Activated CD4-positive, alpha-beta T cell treated with anti-CD3 and anti-CD28 coated beads, Interleukin-2, amount 10 ng/mL, durations not matched to agents 24 days and 14 days (primary cell): ENCODE measurements at places on chromosomes 2 and 18.
A peak's percentile ranks its signal among the peaks of the same experiment; 100 is the strongest.

- H3K27me3 ChIP-seq = peaks cover 10% of the 10 kb centered on the region
- no peaks in the 10 kb centered on the region for H3K36me3 ChIP-seq
- H3K4me1 ChIP-seq = peaks cover 4% of the 10 kb centered on the region
- H3K4me3 ChIP-seq = no peak overlapping the region
- peak overlapping the region; percentile 35 for H3K27ac ChIP-seq
Observed at GRCh38 chr2:171574149-171574795, 52.0 kb downstream of the CYBRD1 start.

GRCh38 chr2:31008561-31009114 is 129.6 kb downstream of the GALNT14 start:
- DNase-seq = no peak
- peaks cover 7% of the 10 kb centered on the region for H3K27me3 ChIP-seq
- no peak overlapping the region for H3K4me3 ChIP-seq
- H3K36me3 ChIP-seq = no peaks in the 10 kb centered on the region
- H3K4me1 ChIP-seq = no peaks in the 10 kb centered on the region

DNA sequence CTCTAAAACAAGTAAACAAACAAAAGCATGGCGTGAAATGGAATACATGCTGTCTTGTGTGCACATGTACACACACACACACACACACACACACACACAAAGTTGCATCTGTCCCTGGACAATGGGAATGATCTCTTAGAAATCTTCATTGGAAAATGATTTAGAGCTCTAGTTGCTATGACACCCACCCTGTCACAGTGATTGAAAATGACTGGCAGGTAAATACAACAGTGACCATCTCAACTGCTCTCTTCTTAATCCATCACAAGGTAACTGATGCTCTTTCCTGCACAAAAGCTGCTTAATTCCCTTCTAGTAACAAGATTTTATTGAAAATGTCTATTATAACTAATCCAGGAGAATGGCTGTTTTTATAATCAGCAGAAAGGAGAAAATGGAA is 1011.7 kb upstream of the GYPC start:
- H3K36me3 ChIP-seq = no peaks in the 10 kb centered on the region
- no peaks in the 10 kb centered on the region for H3K4me1 ChIP-seq
- H3K27ac ChIP-seq = no peak overlapping the region

DNA sequence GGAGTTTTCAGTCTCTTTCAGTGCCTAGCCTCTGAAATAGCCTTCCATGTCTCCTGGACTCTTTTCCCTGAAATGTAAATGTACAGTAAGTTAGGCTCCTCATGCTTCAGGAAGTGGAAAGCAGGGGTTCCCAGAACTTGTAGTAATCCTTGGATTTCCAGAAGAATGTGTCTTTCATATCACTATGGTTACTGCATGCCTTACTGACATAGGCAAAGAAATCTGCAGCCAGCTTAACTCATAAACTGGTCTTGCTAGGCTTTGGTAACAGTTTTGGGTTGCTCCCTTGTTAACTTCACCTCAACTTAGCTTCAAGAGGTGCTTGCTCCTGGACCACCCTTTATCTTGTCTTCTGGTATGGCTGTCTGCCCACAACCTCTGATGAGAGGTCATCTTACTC is 686.8 kb upstream of the DDX18 start:
- no peak overlapping the region for H3K4me3 ChIP-seq
- no peak for DNase-seq
- H3K36me3 ChIP-seq = no peaks in the 10 kb centered on the region
- no peak overlapping the region for H3K27ac ChIP-seq
- H3K4me1 ChIP-seq = no peaks in the 10 kb centered on the region
- H3K27me3 ChIP-seq = no peaks in the 10 kb centered on the region

- H3K27me3 ChIP-seq = no peaks in the 10 kb centered on the region
- no peak overlapping the region for H3K4me3 ChIP-seq
- H3K36me3 ChIP-seq = no peaks in the 10 kb centered on the region
- H3K4me1 ChIP-seq = peaks cover 6% of the 10 kb centered on the region
Observed at GRCh38 chr2:217440000-217440399, 562.8 kb downstream of the TNS1 start.

- H3K27ac ChIP-seq = no peak overlapping the region
- peaks cover 31% of the 10 kb centered on the region for H3K4me1 ChIP-seq
- H3K36me3 ChIP-seq = peaks cover 5% of the 10 kb centered on the region
- no peaks in the 10 kb centered on the region for H3K27me3 ChIP-seq
- DNase-seq = peak; percentile 68
- no peak overlapping the region for H3K4me3 ChIP-seq
Observed at GRCh38 chr18:13308369-13308768, 89.8 kb downstream of the LDLRAD4 start.
